ENCODE measurements at places on chromosomes 4 and X.

DNA sequence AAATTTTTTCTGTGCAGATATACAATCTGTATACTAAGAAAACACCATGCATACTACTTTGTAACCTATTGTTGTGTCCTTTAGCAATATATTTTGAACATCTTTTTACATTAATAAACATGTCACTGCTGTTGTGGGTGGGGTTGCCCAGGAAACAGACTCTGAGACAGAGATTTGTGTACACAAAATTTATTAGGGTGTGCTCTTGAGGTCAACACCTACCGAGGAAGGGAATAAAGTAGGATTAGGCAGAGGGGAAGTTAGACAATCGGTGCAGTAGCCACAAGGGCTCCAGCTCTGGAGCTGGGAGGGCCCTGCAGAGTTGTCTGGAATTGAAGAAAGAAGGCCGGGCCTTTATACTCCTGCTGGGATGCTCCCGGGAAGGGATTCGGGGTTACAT, 56.4 kb downstream of the CXorf58 start:
- DNase-seq = no peak

GRCh38 chr4:62571494-62571893, 1371.4 kb downstream of the ADGRL3 start:
- no peak for DNase-seq

- DNase-seq = no peak
Measured at GRCh38 chr4:38872620-38873019, 5.0 kb downstream of the FAM114A1 start.

DNA sequence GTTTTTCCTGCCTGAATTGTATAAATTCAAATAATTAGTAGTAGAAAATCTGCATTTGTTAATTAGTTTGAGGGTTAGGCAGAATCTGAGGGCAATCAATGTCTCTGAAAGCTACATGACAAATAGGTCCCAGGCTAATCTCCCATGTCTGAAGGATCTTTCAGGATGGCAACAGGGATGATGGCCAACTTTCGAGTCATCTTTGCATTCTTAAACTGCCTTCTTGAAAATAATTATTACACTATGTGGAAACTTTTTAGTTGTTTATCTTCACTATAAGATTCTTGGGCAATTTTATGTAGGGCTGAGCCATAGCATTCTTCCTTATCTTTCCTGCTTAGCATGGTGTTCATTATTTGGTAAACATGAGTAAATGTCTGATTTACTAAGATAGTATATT, 490.3 kb upstream of the EPHA5 start:
- DNase-seq = no peak

GRCh38 chrX:53312946-53313727, 31.8 kb upstream of the IQSEC2 start:
- peak; percentile 51 for DNase-seq
